BJ (cell line): ENCODE measurements at places on chromosomes 7 and 10. TPM values are rescaled to one million over a fixed set of nuclear protein-coding genes. Genes with fewer than 3 reads are reported as not detected.

ADGRA1 gene
- polyA plus RNA-seq = not detected in 2 replicates

GRCh38 chr7:99788554-99788953 lies 4.6 kb upstream of the CYP3A4 start:
- DNase-seq = no peak

GRCh38 chr10:22308390-22308789 lies 7.8 kb upstream of the COMMD3 start:
- no peak for DNase-seq

TMEM176A gene
- not detected in 2 replicates for polyA plus RNA-seq

DNA sequence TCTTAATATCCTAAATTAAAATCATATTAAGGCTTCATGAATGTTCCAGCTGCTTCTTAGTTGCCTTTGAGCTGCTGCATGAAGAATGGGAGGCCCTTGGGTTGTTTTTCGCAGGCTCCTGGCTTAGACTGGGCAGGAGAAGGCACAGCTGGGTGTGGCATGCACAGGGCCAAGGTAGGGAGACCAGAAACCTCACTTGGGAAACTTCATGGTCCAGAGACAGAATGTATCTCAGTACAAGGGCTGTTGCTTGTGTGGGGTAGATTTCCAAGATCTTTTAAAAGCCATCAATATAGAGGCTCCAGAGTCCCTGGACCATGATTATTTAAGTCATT lies 49.9 kb downstream of the BUB3 start:
- no peak for DNase-seq

DNA sequence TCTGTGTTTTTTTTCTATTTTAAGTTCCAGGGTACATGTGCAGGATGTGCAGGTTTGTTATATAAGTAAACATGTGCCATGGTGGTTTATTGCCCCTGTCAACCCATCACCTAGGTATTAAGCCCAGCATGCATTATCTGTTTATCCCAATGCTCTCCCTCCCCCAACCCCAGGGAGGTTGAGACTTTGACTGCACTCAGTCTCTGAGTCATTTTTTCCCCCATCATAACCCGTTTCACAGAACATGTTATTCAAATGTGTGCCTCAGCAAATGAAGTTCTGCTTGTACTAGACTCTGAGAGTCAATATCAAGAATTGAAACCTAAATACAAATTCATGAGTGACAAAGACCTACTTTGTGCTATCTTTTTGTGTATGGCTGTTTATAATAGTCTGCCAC lies 70.0 kb upstream of the CYP26C1 start:
- no peak for DNase-seq

TET1 gene
- polyA plus RNA-seq = 1.1 and 1.9 TPM in 2 replicates

- DNase-seq = no peak
Measured at GRCh38 chr10:90787393-90788198, 70.2 kb downstream of the HTR7 start.

SH3PXD2A gene
- 43.9 and 50.2 TPM in 2 replicates for polyA plus RNA-seq

DNA sequence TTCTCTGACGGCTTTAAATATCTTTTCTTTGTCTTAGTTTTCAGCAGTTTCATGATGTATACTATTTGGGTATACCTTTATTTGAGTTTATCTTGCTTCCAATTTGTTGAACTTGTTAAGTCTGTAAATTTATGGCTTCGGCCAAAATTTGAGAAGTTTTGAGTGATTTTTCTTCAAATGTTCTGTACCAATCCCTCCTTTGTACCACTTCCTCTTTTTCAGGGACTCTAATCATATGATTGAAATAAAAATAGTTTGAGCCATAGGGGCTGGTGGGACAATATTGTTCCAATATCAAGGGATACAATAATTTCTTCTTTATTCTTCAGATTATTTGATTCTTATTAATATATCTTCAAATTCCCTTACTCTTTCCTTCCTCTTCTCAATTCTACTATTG lies 43.1 kb upstream of the CTTNBP2 start:
- DNase-seq = no peak

ADCY1 gene
- 0.12 and 0.26 TPM in 2 replicates for polyA plus RNA-seq

DNA sequence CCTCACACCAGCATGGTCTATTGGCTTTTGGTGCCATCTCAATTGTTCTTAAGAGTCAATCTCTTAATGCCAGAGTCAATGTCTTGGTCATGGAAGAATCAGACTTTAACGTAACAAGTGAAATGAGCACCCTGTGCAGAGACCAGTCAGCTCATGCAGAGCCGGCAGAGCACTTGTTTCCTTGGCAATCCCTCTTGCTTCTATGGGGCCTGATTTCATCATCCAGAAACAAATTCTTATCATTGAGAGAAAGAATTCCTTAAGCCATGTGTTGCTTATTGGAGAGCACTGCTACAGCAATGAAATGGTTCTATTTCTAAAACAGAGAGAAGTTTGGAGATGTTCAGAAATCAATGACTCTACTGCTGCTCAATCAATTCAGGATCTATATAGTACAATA lies 212.8 kb downstream of the IPMK start:
- no peak for DNase-seq

DNA sequence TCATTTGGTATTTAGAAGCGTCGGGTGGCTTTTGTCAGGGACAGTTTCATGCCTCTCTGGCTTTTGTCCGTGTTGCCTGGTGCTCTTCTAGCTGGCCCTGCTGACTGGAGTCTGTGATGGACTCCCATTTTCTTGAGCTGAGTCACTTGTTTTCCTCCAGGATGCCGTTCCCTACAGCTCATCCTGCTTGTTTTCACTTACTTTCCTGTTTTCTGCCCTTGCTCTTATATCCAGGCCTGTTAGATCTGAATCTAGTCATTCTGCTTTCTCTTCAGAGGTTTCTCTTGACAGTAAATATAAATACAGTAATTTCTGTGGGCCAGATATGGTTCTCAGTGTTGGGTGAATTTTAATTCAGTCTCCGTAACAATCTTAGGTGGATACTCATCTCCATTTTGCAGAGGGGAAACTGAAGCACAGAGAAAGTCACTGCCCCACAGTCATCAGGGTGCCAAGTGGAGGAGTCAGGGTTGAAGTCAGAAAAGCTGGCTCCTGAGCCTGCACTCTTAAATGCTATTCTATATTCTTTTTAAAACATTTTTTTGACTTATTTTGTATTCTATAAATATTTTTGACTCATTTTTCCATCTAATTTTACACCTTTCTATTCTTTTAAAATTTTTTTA lies 85.4 kb downstream of the CCNY start:
- peak; percentile 72 for DNase-seq

DNA sequence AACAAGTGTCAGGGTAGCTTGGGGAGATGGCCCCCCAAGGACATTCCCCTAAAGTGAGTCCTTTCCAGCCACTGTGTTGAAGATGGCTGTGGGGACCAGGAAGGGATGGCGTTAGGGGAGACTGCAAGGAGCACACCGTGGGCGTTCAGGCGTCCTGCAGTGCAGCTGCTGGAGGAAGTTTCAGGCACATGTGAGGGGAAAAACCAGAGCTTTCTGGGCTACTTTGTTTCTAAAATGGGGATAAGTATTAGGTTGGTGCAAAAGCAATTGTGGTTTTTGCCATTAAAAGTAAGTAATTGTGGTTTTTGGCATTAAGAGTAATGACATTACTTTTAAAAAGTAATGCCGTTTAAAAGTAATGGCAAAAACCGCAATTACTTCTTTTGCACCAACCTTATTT lies 14.3 kb downstream of the PRF1 start:
- DNase-seq = no peak

DNA sequence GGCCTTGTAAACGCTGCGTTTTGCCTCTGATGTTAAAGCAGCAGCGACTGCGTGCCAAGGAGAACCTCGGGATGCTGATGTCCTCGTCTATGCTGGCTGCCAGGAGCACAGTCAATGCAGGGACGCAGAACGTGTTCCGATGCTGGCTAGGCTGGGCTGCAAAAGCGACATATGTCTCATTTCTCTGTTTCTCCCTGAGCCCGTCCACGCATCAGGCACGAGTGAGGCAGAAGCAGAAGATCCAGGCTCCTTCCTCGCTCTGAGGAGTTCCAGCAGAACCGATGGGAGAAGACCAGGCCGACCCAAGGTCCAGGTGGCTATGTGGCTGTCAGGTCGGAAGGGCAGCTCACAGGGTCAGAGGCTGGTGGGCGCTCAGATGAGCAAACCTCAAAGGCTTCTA lies 3.7 kb upstream of the FOXL3 start:
- no peak for DNase-seq

DNA sequence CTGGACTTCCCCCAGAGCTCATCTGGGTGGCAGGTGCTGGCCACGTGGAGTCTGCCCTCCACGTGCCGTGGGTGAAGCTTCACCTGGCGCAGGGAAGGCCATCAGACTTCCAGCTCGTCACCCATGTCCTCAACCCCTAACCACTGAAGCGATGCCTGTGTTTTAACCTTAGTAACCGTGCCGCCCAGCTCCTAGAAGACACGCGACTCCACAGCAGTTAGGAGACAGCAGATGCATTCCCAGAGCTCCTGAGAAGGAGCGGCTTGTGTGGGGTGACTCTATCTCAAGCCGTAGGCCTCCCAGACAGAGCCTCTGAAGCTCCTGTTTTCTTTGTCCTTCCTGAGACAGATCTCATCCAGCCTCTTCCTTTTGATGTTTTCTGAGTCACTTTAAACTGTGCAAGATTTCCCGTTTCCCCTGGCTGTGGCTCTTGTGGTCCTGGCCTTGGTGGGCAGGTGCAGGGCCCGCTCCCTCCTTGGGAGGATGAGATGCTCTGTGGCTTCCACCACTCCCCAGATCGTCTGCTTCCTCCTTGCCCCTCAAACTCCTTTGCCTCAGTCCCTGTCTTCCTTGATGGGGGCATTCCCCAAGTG lies 41.4 kb upstream of the AP5Z1 start:
- no peak for DNase-seq

DNA sequence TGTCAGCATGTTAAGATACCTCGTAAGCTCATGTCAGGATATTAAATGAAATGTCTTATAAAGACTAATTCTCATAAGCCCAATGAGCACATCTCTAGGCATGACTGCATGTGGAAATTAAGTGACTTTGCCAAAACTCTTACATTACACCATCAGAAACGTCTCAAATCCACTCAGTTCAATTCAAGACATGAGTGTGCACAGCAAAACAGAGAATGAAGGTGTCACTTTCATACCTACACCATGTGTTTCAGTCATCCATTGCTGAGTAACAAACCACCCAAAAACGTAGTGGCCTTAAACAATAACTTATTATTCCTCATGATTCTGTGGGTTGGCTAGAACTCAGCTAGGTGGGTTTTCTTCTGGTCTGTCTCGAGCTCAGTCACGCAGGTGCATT lies 99.8 kb downstream of the ATE1 start:
- no peak for DNase-seq

- no peak for DNase-seq
Measured at GRCh38 chr10:132158823-132159222, 27.9 kb upstream of the DPYSL4 start.

GRCh38 chr7:41385996-41386395 lies 316.9 kb downstream of the INHBA start:
- no peak for DNase-seq

SLC13A1 gene
- polyA plus RNA-seq = not detected in 2 replicates

GOLGA7B gene
- polyA plus RNA-seq = 0.01 TPM in 1 of 2 replicates, not detected in the other

- DNase-seq = no peak
Measured at GRCh38 chr10:65818990-65819389, 1106.8 kb upstream of the LRRTM3 start.

- no peak for DNase-seq
Measured at GRCh38 chr10:107163881-107164861, at the start of gene SORCS1. Gene SORCS1, minus strand, starts transcription at chr10:107164706.

GRCh38 chr10:90885176-90885575 lies 13.4 kb downstream of the RPP30 start:
- DNase-seq = peak; percentile 65

PDZD7 gene
- 0.53 and 0.86 TPM in 2 replicates for polyA plus RNA-seq

DNA sequence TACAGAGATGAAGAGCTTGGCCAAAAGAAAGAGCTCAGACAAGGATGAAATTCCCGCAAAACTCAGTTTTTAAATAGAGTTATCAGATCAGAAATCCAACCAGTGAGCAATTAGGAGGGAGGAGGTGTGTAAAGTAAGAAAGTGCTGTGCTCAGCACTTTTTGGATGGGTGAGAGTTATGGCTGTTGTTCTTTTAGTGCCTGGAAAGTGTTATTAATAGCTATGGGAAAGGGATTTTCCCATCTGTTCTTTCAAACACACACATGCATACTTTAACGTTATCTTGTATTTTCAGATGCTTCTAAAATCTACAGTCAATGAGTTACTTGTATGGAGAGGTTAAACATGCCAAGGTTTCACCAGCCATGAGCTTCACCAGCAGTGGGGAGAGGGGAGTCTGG lies 107.3 kb upstream of the TMEM72 start:
- no peak for DNase-seq
